ENCODE measurements at places on chromosomes 7 and 10.
A peak's percentile ranks its signal among the peaks of the same experiment; 100 is the strongest.

- no peak for DNase-seq
Measured at GRCh38 chr7:5586279-5586962, 162.8 kb upstream of the TNRC18 start.

- no peak for DNase-seq
Measured at GRCh38 chr7:69445541-69445940, 152.7 kb upstream of the AUTS2 start.

- peak; percentile 98 for DNase-seq
Measured at GRCh38 chr10:13633689-13634088, 46.9 kb downstream of the PRPF18 start.

GRCh38 chr7:70785427-70785826 lies 346.5 kb upstream of the GALNT17 start:
- no peak for DNase-seq

GRCh38 chr7:122161628-122162027 lies 17.6 kb upstream of the AASS start:
- DNase-seq = no peak

DNA sequence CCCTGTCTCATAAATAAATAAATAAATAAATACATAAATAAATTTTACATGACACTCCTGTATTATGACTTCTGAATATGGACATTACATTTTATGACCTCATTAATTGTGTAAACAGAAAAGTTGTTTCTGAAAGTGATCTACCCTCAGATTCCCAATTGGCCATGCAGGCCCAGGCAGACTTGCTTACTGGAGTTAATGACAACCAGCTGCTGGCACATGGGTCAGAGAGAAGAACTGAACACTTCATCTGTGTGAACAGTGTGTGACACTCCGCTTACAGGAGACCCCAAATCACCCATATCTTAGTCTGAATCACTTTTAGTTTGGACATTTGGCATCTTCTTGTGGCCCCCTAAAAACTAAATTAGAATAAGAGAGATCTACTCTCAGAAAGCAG lies 31.4 kb downstream of the PARP12 start:
- peak; percentile 64 for DNase-seq

DNA sequence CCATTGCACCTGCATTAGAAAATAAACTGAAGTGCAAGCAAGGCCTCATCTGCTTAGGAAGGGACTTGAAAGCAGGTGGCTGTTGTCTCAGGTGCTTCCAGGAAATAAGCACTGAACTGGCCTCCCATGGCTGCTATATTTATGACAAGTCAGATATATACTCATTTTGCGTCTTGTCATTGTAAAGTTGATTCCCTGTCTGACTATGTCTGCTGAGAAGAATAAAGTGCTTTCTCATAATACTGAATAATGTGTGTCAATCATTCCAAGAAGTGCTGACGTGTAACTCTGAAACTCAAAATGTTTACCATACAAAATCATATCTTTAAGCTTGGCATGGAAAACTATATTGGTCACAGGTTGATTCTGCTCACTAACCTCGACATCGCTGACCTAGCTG lies 44.9 kb upstream of the SVOPL start:
- DNase-seq = no peak

GRCh38 chr7:26293569-26294308 lies 2.1 kb downstream of the SNX10 start:
- peak; percentile 32 for DNase-seq

DNA sequence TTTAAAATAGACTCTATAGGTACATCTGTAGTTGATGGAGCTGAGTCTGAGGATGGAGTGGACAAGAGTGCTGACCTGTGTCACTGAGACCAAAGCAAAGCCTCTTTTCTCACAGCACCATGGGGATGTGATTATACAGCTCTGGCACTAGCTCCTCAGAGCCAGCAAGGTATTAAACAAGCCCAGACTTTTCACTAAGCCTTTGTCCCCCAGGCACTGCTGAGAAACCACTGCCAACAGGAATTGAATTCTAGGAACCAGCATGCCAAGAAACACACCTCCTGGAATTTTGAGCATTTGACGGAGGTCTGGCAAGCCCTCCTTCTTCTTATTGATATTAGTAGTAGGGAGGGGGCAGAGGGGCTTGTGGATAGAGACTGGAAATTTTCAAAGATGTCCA lies 147.0 kb downstream of the C1GALT1 start:
- peak; percentile 7 for DNase-seq

GRCh38 chr10:118342638-118343020 lies 505 bp upstream of the FAM204A start:
- DNase-seq = peak; percentile 57

DNA sequence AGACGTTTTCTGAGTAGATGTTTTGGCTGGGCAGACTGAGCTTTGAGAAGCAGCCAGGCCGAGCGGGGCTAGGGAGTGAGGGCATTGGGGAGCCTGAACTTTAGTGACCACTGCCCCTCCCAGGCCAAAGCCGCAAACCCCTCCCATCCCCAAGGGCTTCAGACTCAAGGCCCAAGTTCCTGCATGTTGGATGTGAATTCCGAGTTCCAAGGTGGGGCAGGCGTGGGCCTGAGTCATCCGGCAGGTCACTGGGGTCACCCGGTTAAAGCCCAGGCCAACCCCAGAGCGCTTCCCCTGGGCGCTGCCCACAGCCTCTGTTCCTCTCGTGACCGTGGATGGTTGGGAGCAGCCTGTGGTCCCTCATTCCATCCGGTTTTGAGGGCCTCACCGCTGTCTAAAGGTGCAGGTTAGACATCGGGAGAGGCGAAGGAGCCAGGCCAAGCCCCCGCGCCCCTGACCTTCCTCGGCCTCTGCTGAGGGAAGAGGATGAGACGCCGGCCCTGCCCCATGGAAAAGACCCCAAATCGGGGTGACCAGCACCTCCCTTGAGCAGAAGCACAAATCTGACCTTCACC lies 6.9 kb upstream of the PDGFA start:
- no peak for DNase-seq

- no peak for DNase-seq
Measured at GRCh38 chr10:101778781-101779543, 3.0 kb upstream of the FGF8 start.

DNA sequence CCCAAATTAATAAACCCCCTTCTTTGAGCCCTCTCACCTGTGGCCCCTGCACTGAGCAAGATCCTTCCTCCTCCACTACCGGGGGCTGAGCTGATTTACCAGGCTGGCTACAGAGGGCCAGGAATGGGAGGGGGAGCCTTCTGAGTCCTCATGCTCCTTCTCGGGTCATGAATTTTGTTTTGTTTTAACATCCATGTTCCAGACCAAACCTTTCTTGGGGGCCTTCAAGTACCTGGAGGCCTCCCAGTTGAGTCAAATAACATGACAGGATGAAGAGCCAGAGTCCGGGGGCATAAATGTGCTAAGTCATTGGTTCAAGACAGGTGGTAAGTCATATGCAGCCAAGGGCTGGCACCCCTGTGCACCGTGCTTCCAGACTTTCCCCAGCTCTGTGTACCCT lies 39.6 kb downstream of the AFAP1L2 start:
- no peak for DNase-seq

- no peak for DNase-seq
Measured at GRCh38 chr7:46786221-46786954, 795.5 kb downstream of the TNS3 start.

DNA sequence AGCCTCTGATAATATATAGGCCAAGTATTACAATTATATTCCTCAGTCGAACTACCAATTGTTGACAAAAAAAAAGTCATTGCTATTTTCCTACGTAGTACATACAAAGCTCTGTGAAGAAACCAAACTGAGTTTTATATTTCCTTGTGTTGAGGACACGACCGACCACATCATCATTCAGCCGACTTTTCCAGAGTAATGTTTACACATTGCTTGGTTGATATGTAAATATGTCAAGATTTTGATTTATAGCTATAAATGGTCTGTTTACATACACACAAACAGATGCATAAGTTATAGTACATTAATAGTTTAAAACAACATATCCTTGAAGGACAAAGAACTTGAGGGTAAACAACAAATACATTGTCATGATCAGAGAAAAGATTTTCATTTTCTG lies 121.5 kb downstream of the CRPPA start:
- DNase-seq = no peak

DNA sequence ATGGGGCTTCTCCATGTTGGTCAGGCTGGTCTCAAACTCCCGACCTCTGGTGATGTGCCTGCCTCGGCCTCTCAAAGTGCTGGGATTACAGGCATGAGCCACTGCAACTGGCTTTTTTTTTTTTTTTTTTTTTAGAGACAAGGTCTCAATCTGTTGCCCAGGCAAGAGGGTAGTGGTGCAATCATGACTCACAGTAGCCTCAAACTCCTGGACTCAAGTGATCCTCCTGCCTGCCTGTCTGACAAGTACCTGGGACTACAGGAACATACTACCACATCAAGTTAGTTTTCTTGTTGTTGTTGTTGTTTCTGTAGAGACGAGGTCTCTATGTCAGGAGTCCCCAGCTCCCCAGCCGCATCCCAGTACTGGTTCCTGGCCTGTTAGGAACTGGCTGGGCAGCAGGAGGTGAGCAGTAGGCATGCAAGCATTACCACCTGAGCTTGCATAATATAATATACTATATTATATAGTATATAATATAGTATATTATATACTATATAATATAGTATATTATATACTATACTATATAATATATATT lies 55.7 kb downstream of the TPK1 start:
- no peak for DNase-seq

All from muscle of leg (tissue), 16 donors.